ENCODE measurements at places on chromosomes 11 and 22.
A peak's percentile ranks its signal among the peaks of the same experiment; 100 is the strongest.

- DNase-seq: no peak
These were observed 40.2 kb downstream of the EP300 start for GRCh38 chr22:41132550-41132949.

DNA sequence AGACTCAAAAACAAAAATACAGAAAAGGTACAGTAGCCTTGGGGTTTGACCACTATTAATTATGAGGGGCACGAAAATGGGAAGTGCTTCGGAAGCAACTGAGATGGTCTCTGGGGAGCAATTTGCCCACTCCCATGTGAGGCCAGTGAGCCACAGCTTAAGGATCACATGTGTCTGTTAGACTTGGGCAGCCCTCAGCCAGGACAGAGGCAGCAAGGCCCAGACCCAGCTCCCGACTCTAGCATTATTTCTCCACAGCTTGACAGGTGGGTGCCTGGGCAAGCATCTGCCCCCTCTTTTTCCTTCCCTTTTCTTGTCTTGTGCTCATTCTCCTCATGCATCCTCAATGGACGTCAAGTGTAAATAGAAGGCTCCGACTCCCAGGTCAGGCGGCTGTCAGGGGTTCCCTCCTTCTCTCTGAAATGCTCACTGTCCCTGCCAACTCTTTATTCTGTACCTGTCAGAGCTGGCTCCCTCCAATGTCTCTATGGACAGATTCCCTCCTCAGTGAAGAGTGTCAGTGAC lies 137.0 kb upstream of the RCN1 start:
- DNase-seq: no peak

DNA sequence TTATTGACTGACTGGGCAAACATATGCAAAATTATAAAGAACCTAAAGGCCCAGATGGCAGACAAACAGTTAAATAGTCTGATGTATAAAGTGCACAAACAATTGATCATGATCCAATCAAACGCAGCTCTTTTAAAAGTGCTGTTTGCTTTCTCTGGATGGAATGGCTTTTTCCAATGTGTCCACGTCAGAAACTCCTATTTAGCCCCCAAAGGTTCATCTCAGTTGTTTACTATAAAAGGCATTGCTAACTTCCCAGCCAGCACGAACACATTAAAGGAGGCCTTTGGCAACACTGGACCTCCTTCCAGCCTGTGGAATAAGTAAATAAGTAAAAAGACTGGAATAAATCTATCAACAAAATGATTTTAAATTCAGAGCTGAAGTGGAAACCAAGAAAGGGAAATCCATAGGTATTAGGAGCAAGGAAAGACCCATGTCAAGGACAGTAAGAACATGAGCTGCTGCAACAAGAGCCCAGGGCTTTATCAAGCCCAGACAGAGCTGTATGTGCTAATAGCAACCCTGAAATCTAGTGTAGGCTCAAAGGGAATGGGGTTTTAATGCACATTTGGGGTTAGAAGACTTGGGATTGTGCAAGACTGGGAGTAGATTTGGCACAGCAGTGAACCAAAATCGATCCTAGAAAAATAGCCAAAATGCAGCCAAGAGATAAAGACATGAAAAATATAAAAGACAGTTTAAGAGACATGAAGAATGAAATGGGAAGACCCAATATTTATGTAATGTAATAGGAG lies 105.4 kb downstream of the EFCAB6 start:
- no peak for DNase-seq

DNA sequence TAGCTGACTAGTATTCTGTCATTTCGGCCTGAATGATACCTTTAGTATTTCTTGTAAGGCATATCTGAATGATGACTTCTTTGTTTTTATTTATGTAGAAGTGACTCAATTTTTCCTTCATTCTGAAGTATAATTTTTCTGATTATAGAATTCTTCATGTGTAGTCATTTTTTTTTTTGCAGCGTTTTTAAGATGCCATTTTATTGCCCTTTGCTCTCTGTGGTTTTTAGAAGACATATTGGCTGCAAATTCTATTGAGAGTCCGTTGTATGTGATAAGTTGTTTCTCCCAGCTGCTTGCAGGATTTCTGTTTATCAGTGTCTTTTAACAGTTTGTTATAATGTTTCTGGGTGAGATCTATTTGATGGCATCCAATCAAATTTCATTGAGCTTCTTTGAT lies 1224.8 kb downstream of the JRKL start:
- DNase-seq: no peak

DNA sequence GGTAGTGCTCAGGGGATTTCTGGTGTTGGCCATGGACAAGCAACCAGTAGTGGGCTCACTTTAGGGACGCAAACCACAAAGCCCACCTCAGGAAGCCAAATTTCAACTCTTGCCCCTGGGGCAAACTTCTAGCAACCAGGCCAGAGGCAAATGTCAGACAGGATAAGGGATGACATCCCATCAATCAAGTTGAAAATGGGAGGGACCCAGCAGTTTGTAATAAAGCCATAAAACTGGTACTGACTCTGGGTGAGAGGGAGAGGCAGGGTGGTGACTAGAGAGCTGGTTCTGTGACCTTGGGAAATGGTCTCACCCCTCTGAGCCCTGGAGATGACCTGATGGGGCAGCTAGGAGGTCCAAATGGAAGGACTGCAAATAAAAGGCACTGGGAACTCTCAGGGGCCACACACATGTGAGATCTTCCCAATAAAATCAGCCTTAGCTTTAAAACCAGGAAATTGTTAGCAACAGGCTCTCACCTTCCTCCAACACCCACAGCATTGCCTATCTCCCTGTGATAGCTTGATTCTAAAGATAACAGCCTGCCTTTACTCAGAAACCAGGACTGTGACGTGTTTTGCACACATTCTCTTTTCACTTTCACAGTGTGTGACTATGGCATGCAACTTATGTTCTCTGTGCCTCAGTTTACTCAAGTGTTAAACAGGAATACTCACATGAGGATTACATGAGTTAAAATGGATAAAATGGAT lies 6.4 kb upstream of the TBC1D10A start:
- DNase-seq: no peak

GRCh38 chr22:36317658-36318271 lies 64.8 kb downstream of the APOL1 start:
- no peak for DNase-seq

- peak; percentile 83 for DNase-seq
These were observed 195.3 kb downstream of the BRD1 start for GRCh38 chr22:49632199-49633009.

DNA sequence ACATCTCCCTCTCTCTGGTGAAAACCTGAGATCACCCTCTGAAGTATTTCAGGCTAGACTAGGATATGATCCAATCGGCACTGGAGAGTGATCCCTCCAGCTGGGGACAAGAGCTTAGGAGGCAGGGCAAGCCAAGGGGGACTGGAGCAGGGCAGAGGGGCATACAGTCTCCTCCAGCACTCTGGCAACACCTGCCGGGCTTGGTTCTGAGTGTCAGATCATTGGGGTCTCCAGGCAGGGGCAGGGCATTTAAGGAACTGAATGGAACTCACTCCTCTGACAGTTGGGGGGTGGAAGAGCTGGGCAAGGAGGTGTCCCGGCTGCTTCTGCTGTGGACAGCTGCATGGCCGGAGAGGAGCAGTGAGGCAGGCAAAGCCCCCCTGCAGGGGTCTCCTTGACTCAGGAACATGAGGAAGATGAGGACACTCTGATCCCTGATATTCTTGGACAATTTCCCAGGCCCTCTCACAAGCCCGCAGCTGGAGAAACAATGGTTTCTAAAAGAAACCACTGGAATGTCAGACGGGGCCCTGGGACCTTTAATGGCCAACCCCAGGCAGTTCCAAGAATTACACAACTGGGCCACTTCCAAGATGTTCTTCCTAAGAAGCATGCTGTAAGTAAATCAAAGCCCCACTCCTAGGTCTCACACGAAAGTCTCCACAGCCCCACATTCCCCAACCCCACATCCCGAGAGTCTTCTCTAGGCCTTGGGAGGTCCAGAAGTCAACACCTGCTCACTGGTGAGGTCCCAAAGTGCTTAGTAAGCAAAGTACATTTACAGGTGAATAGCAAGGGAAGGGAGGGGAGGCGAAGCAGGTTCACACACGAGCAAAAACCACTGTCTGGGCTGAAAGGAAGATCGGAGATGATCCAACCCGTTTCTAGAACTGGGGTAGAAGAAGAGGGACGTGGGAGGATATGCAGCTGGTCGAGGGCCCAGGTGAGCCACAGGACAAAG lies 1.2 kb upstream of the CCDC86 start:
- DNase-seq: no peak

DNA sequence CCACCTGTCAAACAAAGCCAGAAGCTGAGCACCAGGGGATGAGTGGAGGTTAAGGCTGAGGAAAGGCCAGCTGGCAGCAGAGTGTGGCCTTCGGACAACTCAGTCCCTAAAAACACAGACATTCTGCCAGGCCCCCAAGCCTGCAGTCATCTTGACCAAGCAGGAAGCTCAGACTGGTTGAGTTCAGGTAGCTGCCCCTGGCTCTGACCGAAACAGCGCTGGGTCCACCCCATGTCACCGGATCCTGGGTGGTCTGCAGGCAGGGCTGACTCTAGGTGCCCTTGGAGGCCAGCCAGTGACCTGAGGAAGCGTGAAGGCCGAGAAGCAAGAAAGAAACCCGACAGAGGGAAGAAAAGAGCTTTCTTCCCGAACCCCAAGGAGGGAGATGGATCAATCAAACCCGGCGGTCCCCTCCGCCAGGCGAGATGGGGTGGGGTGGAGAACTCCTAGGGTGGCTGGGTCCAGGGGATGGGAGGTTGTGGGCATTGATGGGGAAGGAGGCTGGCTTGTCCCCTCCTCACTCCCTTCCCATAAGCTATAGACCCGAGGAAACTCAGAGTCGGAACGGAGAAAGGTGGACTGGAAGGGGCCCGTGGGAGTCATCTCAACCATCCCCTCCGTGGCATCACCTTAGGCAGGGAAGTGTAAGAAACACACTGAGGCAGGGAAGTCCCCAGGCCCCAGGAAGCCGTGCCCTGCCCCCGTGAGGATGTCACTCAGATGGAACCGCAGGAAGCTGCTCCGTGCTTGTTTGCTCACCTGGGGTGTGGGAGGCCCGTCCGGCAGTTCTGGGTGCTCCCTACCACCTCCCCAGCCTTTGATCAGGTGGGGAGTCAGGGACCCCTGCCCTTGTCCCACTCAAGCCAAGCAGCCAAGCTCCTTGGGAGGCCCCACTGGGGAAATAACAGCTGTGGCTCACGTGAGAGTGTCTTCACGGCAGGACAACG lies 11.7 kb downstream of the CXCR5 start:
- no peak for DNase-seq

DNA sequence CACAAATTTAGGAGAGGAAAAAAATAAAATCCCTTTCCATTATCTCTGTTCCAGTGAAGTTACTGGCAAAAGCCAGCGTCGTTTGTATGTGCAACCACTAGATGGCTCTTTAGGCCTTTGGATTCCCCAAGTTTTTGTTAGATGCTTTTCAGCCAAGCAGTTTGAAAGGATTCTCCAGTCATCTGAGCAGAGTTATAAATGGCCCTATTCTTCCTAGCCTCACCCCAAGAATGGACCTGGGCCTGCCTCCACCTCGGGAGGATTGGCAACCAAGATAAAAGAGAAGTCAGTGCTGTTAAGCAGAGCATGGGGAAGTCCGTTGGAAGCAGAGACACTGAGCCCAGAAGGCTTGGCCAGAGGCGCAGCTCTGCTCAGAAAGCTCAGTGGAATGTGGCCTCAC lies 15.4 kb downstream of the FAM181B start:
- no peak for DNase-seq

- DNase-seq: no peak
These were observed 3.0 kb downstream of the PNPLA2 start for GRCh38 chr11:821512-822371.

GRCh38 chr22:30868663-30869385 lies 99.8 kb downstream of the MORC2 start:
- DNase-seq: peak; percentile 64

Data from type B pancreatic cell (in vitro differentiated cells).